ENCODE measurements at places on chromosomes 4 and X.

GRCh38 chr4:174117445-174117844 is 166.0 kb downstream of the FBXO8 start:
- no peak for DNase-seq

GRCh38 chrX:129663171-129663570 is 8.4 kb upstream of the APLN start:
- DNase-seq = no peak

GRCh38 chr4:17702641-17703040 is 78.8 kb downstream of the FAM184B start:
- DNase-seq = no peak

GRCh38 chr4:153527690-153528089 is 61.5 kb downstream of the TMEM131L start:
- DNase-seq = no peak

GRCh38 chrX:43822014-43822413 is 60.2 kb downstream of the MAOB start:
- DNase-seq = no peak

DNA sequence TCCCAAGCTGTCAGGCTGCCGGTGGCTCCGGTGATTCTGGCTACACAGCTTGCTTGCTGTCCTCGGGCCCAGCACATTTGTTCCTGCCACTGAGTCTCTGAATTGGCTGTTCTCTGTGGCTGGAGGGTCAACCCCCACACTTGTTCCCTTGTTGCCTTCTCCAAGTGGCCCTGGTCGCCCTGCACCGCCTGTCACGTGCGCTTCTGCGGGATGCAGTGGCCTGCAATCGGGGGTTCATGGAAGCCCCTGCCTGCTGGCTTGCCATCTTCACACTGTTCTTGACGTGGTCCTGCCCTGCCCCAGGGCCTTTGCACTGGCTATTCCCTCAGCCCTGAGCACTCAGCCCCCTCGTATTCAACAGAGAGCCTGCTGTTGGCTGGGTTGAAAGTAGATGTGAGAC is 8.1 kb downstream of the CLCN4 start:
- no peak for DNase-seq

- no peak for DNase-seq
Measured at GRCh38 chr4:93657527-93657926, 171.0 kb upstream of the ATOH1 start.

DNA sequence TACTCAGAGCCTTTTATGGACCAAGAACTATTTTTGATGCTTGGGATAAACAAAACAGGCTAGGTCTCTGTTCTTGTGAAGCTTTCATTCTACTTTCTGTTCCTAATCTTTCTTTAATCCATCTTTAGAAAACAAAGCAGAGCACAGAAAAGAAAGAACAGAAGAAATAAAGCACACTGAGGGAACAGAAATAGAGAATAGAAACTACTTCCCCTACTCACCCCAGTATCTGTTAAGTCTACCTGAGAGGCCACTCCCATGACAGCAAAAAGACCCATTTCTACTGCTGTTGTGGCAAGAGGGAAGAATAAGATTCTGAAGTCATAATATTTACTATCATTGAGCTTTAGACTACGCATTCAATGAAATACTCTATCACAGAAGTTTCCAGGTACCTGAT is 9.2 kb downstream of the RFC1 start:
- no peak for DNase-seq

DNA sequence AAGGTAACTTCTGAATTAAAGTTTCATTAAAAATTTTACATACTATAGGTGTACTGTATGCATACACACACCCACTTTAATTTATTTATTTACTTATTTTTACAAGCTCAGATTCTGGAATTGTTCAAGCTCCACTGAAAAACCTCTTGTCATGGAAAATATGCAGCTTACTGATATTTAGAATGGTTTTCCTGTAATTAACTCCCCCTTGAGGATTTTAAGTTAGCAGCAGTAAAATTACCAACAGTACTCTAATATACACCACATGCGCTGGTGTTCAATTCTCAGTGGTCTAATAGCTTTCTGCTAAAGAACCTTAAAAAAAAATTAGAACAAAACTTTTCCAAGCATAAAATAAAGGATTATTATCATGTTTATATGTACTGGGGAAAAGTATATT is 12.0 kb downstream of the MAB21L2 start:
- DNase-seq = no peak

- no peak for DNase-seq
Measured at GRCh38 chr4:30945586-30945985, 225.4 kb downstream of the PCDH7 start.

GRCh38 chr4:163736876-163737275 is 242.4 kb downstream of the TMA16 start:
- DNase-seq = no peak

GRCh38 chr4:141711211-141711610 is 74.8 kb downstream of the IL15 start:
- DNase-seq = no peak

GRCh38 chr4:20982544-20982943 is 282.3 kb downstream of the PACRGL start:
- no peak for DNase-seq

DNA sequence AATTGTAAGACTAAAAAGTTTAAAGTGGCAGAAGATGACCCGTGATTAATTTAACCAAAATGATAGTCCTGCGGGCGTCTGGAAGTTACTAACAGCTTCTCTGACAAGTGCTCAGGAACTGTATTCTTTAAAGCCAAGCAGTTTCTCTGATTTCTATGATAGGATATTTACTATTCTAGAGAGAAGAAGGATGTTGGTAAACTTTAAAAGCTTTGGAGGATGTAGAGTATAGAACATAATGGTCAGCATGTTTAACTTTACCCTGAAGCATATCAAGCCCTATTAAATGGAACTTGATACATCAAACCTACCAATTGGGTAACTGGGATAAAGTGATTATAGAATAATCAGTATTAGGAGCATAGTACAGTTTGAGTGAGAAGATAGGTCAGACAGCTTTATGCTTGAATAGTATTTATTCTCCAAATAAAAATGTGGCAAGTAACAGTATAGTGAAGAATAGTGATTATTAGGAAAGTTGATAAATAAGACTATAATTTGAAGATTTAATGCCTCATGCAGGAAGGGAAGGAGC is 1.8 kb downstream of the STIM2 start:
- DNase-seq = no peak

DNA sequence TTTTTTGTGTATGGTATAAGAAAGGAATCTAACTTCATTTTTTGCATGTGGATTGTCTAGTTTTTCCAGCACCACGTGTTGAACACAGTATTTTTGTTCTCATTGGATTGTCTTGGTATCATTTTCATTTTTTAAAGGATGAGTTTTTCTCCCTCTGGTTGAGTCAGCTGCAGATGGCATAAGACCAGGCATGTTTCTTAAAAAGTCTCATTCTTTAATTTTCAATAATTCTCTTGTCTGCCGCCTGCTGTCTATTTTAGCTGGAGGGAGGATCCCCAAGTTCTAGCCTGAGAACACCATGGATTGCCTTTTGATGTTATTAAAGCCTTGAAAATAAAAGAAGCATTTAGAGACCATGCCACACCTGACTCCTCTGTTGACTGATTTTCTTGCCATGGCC is 263.8 kb downstream of the ARHGAP24 start:
- DNase-seq = no peak

GRCh38 chr4:168101026-168101425 is 8.7 kb downstream of the ANXA10 start:
- DNase-seq = no peak

- DNase-seq = no peak
Measured at GRCh38 chr4:22745234-22745633, 52.5 kb downstream of the GBA3 start.

DNA sequence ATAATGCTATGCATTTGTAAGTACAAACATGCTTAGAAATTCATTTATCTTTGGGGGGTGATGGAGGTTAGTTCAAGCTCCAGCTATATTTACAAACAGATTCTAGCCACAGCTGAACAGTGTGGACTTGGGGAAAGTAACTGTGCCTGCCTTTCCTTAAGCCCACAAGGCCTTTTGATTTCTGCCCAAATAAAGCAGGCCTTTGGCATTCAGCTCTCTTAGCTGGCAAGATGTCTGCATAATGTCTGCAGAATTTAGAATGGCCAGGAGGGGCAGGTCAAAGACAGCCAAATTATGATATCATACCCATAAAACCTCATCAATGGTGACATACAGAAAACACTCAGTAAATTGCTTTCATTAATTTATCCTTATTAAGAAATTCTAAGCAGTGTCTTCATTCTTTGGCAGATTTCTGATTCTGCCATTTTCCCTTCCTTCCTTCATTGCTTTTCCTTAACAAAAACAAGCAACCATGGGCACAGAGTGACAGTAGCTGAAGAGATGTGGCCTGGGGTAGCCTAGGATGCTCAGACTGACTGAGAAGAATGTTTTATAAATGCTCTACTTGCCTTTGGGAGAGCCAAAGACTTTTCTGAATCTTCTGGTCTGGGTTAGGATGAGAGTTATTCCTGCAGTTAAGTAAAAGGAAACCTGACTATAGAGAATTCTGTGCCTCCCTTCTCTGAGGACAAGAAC is 538.7 kb upstream of the NR3C2 start:
- DNase-seq = no peak

GRCh38 chr4:8133897-8134563 is 24.6 kb downstream of the ABLIM2 start:
- no peak for DNase-seq

DNA sequence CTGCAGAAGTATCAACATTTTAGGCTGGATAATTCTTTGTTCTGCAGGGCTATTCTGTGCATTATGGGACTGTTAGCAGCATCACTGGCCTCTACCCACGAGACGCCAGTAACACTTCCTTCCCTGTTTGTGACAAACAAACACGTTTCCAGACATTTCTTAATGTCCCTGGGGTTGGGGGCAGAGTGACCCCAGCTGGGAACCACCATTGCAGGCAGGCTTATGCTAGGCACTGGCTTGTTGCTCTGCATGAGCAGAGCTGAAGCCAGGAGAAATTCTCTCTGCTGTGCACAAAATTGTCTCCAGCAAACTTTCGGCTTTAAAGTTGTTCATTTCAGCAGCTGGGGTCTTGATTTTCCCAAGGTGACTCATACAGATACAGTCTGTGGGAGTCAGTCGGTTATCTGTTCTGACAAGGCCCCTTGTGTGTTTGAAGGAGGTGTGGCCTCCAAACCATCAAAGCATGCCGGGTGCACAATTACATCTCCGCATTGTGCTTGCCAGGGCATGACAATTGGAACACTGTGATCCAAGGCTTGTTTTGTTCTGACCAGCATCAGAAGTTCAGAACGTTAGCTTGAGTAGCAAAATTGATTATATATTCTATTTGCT is 156.4 kb upstream of the BOD1L1 start:
- DNase-seq = no peak

DNA sequence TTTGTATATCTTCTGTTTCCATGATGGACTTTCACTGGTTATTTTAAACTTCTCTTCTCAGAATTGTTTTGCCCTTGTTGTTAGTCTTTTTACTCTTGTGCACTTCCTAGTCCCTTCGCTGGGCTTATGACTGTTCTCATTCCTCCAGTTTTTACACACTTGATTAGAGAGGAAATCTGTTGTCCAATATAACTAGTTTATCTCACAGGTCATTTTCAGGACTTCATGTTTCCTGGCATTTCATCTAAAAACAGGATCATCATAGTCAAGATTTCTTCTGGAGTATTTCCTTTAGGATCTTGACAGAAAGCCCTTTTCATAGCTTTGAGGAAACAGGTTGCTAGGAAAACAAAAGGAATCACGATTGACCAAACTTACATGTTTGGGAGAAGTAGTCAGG is 3.0 kb downstream of the FNIP2 start:
- no peak for DNase-seq

- no peak for DNase-seq
Measured at GRCh38 chr4:187937557-187937956, 58.0 kb upstream of the ZFP42 start.

- DNase-seq = no peak
Measured at GRCh38 chr4:138835832-138836533, 179.6 kb upstream of the NOCT start.
